ENCODE measurements at places on chromosomes 13 and 19.

DNA sequence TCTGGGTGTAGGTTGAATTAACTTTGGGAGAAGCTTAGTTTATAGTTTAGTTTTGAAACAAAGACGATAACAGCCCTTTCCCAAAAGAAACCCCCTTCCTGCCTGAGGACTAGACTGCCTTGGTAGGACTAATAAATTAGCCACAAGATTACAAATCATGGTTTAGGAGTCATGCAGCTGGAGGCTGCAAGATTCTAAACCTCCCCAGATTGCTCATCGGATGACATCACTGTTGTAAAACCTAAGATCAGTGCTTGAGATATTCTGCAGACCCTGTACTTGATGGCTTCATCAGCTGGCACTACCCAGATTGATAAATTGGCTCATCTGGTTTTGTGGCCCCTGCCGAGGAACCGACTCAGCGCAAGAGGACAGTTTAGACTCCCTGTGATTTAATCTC lies 35.9 kb upstream of the MPHOSPH8 start:
- no peak for DNase-seq

- DNase-seq: peak; percentile 55
These were observed at the start of gene FLT1 for GRCh38 chr13:28494778-28495537. Gene FLT1, minus strand, starts transcription at chr13:28495128. Its CDS starts 285 bp downstream, at chr13:28494843.

- DNase-seq: no peak
These were observed 101.2 kb downstream of the COL4A2 start for GRCh38 chr13:110408286-110408685.

DNA sequence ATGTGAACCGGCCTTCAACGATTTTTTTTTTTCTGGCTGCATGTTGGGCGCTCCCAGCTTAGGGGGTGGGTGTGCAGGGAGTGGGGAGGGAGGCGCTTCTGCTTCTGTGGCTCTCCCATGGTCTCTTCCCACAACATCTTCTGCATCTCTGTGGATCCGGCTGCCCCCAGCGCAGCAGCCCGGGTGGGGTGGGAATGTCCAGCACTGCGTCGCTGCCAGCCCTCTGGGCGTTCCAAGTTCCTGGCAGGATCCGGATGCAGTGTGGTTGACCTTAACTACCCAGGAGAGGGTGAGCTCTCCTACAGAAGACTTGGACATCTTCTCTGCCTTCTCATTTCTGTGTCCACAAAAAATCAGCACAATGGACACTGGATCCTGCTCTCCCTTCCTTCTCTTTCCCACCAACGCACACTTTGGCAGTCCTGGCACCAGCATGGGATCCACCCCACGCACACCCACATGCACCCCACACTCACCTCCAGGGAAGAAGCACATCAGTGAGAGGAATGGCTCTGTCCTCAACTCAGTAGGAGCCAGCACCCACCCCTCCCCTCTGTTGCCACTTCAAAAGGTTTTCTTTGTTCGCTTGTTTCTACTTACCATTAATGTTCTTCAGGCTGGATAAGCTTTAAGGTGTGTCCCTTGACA lies 177.3 kb downstream of the COL4A1 start:
- no peak for DNase-seq

DNA sequence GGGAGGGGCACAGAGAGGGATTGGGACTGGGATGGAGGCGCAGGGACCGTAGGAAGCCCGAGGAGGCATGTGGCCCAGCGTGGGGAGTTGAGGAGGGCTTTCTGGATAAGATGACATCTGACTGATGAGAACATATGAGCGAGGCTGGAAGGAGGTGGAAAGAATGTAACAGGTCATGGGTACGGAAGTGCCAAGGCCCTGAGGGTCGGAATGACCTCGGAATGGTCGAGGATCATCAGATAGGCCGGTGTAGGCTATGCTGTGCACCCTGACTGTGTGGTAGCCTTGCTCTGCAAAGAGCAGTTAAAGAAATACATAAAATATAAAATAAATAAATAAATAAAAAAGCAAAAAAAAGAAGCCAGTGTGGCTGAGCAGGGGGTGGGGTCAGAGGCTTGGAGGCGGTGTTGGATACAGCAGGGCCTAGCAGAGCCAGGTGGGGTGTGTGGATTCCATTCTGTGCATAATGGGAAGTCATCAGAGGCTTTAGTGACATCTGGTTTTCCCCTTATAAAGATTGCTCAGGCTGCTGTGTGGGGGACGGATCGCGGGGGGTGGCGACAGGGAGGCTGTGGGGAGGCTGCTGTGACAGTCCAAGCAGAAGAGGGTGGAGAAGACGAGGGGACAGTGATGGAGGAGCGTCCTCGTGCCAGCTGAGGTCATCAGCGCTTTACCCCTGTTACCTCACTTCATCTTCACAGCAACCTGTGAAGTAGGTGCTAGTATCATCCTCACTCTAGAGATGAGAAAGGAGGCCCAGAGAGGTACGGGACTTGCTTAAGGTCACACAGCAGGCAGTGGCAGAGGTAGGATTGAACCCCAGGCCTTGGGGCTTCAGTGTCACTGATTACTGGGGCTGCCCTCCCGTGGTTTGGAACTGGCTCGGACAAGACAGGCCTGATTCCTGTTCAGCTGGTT lies 5.0 kb downstream of the PAK4 start:
- no peak for DNase-seq

GRCh38 chr13:40388617-40389016 lies 277.8 kb downstream of the FOXO1 start:
- DNase-seq: peak; percentile 46

GRCh38 chr19:45883881-45884681 lies 1.9 kb downstream of the IRF2BP1 start:
- no peak for DNase-seq

- DNase-seq: no peak
These were observed 366.8 kb downstream of the DLEU7 start for GRCh38 chr13:50476577-50477285.

DNA sequence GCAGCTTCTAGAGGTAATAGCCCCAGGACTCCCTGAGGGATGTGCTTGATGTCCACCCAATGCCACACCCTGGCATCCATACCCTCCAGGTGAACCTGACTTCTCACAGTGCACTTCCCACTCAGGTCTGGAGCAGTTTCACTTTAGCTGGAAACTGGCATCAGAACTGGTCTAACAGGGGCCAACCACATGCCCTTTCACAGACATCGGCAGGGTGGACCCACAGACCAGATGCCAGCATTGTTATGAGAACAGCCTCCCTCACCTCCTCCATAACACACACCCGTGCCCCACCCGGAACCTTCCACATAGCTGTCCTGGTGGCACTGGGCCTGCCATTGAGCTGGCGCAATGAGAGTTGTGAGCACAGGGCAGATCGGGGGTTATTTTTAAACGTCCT lies 77.4 kb upstream of the GPR12 start:
- DNase-seq: no peak

DNA sequence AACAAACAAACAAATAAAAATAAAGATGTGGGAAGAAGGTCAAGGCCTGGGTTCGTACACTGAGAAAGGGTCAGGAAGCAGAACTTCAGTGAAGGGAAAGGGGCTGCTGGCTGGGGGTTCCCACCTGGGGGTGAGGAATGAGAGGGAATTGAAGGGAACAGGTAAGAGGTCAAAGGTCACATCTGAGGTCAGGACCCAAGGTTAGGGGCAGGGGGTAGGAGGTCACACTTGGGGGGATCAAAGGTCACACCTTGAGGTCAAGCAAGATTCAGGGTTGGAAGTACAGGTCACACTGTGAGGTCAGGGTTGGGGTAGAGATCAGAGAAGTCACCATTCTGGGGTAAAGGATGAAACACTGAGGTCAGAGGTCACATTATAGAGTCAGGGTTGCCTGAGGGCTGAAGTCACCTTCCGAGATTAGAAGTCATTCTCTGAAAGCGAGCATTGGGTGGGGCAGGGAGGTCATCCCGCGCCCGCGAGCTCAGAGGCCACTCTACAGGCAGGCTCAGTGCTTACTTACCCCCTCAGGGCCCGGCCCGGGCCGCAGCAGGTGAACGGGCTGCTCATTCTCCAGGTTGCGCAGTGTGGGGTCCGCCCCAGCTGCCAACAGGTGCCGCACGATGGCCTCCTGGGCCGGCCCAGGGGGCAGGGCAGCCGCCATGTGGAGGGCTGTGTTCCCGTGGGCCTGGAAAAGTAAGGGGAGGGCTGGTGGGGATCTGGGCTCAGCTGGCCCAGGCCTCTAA lies 10.8 kb downstream of the NFKBID start:
- no peak for DNase-seq

GRCh38 chr13:106479929-106480328 lies 55.5 kb downstream of the EFNB2 start:
- no peak for DNase-seq

GRCh38 chr19:10620786-10621185 lies 4.6 kb upstream of the SLC44A2 start:
- no peak for DNase-seq

GRCh38 chr19:53910170-53910518 lies 1.1 kb downstream of the CACNG7 start:
- DNase-seq: no peak

DNA sequence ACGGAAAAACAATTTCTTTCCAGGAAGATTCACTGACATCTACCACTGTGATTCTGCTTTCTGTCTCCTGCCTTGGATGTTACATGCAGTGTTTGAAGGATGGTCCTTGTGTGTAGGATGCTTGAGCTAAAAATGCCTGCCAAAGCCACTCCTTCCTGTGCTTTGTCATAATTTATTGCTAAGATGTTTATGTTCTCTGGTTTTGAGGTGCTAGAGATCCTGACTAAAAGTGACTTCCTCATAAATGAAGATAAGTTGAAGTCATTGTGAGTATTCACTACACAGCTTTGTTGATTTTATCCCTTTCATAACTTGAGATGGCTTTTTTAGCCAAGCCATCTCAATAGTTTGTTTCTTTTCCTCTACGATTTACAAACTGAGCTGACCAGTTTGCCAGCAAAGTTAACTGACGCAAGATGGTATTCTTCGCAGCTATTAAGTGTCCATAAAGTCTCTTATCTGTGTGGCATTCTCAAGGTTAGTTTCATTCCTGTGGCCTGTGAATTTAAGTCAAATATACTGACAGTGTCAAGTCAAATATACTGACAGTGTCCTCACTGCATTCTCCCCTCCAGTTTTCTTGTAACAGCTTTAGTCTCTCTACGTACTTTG lies 15.7 kb upstream of the FBXL3 start:
- DNase-seq: no peak

DNA sequence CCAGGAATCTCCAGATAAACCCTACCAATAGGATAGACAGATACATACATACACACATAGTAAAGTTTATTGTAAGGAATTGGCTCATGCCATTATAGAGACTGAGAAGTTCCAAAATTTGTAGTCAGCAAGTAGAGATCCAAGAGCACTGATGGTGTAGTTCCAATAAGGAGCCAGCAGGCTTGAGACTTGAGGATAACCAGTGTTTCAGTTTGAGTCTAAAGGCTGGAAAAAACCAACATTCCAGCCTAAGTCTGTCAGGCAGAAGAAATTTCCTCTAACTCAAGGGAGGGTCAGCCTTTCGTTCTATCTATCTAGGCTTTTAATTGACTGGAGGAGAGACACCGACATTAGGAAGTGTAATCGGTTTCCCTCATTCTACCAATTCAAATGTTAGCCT lies 110.2 kb upstream of the TSHZ3 start:
- no peak for DNase-seq

DNA sequence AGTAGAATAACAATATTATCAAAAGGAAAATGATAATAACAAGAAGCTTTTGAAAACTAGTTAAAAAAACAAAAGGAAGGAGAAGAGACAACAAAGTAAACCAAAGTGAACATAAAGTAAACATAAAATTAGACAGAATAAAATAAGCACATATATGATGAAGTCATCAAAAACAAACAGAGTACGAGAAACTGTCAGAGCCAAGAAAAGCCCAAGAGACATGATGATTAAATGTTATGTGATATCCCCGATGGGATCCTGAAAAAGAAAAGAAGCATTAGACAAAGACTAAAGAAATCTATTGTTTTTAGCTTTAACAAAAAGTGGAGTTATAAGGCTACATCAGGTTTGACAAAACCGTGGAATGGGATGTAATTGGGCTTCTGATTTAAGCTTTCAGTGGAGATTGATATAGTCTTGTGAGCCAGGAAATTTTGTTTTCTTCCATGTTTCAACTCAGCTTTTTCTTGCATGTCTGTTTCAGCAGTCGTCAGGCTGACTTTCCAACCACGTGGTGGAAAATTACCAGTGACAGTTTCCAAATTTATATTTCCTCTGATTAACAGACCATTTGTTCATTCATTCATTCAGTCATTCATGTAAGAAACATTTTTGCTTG lies 64.9 kb downstream of the KL start:
- no peak for DNase-seq

DNA sequence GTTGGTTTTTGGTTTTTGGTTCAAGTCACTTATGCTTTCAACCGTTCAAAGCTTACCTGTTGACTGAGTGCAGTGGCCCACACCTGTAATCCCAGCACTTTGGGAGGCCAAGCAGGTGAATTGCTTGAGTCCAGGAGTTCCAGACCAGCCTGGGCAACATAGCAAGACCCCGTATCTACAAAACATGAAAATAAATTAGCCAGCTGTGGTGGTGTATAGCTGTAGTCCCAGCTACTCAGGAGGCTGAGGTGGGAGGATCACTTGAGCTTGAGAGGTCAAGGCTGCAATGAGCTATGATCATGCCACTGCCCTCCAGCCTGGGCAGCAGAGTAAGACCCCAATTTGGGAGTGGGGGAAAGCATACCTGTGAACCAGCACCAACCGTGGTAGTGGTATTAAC lies 43.7 kb downstream of the PEX11G start:
- no peak for DNase-seq

DNA sequence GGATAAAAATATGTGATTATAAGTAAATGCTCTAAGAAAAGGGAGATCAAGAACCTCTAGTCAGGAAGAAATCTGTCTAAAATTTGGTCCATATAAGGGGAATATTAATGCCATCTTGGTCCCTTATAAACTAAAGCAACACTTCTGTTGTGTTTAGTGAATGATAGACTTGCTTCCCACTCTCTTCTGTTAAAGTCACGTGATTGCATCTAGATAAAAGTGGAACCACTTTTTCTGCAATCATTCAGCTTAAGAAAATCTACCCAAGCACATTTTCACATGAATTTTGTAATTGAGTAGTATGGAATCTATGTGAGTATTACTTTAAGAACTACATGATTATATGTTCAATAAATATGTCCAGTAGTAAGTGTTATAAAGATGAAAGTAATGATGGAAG lies 782.9 kb upstream of the MIR17HG start:
- no peak for DNase-seq

- no peak for DNase-seq
These were observed 2.1 kb upstream of the ERFL start for GRCh38 chr19:41930322-41930722.

GRCh38 chr19:41083516-41083915 lies 4.7 kb upstream of the CYP2A13 start:
- DNase-seq: no peak

DNA sequence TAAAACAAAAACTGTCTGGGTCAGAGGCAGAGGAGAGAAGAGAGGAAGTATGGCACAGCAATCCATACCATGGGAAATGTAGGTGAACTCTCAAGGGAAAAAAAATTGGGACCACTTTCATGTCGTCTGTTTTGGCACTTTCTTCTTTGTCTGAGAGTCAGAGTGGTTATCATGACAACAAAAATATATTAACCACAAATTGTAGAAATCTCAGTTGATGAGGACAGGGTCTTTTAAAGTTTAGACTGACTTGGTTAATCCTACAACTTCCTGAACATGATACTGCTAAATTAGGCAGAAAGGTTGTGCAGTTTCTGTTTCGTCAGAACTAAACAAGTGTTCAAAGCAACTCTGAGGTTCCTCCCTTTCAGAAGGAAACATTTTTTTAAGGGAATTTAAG lies 15.2 kb downstream of the KLF5 start:
- DNase-seq: no peak

- no peak for DNase-seq
These were observed 65.4 kb upstream of the ATXN8OS start for GRCh38 chr13:70042193-70042592.

Measured in stimulated activated CD4-positive, alpha-beta T cell treated with anti-CD3 and anti-CD28 coated beads, Interleukin-4, amount 100 ng/mL, for 4 hours (primary cell).